Smooth muscle cell of the pulmonary artery (primary cell): ENCODE measurements at places on chromosomes 1 and 21. TPM values are rescaled to one million over a fixed set of nuclear protein-coding genes. Genes with fewer than 3 reads are reported as not detected.

The PDZK1 gene
- total RNA-seq: 0.23 and 0.33 TPM in 2 replicates

The STYXL2 gene
- total RNA-seq: not detected in 2 replicates

The DMRTA2 gene
- total RNA-seq: 0.10 and 0.46 TPM in 2 replicates

The KLF17 gene
- total RNA-seq: 0.13 TPM in 2 replicates

The IVL gene
- total RNA-seq: not detected in 2 replicates

The S100A7A gene
- not detected in 2 replicates for total RNA-seq

The ZBTB7B gene
- total RNA-seq: 27.9 and 31.9 TPM in 2 replicates

The CNTN2 gene
- total RNA-seq: not detected in 2 replicates

The IL10 gene
- total RNA-seq: not detected in 2 replicates

The KRTAP11-1 gene
- not detected in 2 replicates for total RNA-seq

The BATF3 gene
- 1.8 and 3.4 TPM in 2 replicates for total RNA-seq

The KCNA3 gene
- 0.07 TPM in 1 of 2 replicates, not detected in the other for total RNA-seq
